ENCODE measurements at places on chromosomes 16 and 17. TPM values are rescaled to one million over a fixed set of nuclear protein-coding genes. Genes with fewer than 3 reads are reported as not detected.

Gene CASKIN1
- 0.74 TPM for total RNA-seq

Gene KIF19
- total RNA-seq = not detected

Gene LRRC37A2
- 3.4 TPM for total RNA-seq

Gene PRR11
- total RNA-seq = 40.1 TPM

Gene CNGB1
- 0.07 TPM for total RNA-seq

Gene STAC2
- 0.12 TPM for total RNA-seq

Gene CAPNS2
- total RNA-seq = not detected

Gene ORC6
- 46.6 TPM for total RNA-seq

Gene GNAO1
- 0.51 TPM for total RNA-seq

Gene ZNF287
- total RNA-seq = 8.8 TPM

Gene TVP23A
- not detected for total RNA-seq

Gene RMI2
- 36.5 TPM for total RNA-seq

Gene SLC7A6
- total RNA-seq = 34.9 TPM

Gene TP53TG3B
- total RNA-seq = not detected

Gene MT1A
- 17.8 TPM for total RNA-seq

Gene MT1H
- total RNA-seq = not detected

Gene HEATR9
- not detected for total RNA-seq

Gene SOX9
- total RNA-seq = 11.2 TPM

Gene DNAI2
- not detected for total RNA-seq

Gene FBXW10
- total RNA-seq = 1.1 TPM
